ENCODE measurements at places on chromosomes 3 and 15.

DNA sequence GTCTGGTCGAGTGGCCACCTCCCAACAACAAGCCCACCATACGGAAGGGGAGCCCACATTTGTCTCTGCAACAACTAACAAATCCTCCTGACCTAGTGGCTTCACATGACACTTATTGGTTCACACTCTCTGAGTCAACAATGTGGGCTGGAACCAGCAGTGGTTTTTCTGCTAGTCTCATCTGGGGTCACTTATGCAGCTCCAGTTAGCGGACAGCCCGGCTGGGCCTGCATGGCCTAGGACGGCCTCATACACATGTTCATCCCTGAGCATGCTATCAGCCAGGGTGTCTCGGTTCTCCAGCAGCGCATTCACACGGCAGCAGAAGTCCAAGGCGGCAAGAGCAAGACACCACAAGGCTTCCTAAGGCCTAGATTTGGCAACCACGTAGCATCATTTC is 281.7 kb downstream of the XXYLT1 start:
- no peak for DNase-seq

DNA sequence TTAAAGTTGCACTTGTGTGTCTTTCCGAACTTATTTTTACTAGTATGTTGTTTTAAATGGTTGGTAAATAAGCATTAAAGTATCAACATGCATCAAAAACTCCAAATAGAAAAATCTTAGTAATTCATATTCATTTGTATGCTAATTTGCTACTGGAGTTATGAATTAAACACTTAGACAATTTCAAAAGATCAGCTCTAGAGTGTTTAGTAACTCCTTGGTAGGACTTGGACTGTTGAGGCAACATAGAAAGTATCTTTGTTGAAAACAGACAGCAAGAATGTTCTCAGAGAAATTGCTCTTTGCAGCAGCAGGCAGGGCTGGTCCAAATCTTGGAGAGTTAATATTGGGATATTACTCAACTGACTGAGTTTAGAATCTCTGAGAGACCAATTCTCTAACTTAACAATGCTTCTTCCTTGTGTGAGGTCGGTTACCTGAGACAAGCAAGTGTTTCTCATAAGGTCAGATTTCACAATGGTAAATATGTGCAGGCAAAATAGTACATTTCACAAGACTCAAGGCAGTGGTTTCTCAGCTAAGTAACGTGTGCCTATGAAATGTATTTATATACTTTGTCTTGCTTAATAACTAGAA is 147.8 kb upstream of the IL12A start:
- DNase-seq: no peak

DNA sequence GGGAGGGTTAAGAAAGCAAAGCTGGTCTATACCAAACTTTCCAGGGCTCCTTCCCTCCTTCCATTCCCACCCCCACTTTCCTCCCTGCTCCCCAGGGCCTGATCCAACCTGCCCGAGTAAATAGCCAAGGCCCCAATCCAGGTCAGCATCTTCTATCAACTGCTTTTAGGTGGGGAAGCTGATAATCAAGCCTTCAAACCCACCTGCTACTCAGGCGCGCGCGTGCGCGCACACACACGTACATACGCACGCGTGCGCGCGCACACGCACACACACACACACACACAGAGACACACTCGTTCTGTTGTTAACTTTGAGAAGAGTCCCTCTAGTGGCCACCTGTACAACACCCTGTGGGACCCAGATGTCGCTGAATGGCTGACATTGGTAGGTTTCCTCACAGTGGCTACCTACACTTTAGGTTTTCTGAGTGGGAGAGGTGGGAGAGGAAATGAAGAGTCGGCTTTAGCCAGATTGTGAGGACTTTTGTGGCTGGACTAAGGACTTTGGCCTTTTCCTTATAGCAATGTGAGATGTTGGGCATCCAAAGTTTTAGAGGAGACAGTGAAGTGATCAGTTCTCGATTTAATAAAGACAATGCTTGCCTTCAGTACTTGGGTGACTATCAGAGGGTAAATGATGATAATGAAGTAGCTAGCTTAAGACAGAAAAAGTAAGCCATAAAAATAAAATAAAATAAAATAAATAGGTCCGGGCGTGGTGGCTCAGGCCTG is 179.9 kb upstream of the C2CD4B start:
- DNase-seq: peak; percentile 5

- no peak for DNase-seq
Measured at GRCh38 chr3:144058713-144059112, 87.1 kb downstream of the DIPK2A start.

- DNase-seq: no peak
Measured at GRCh38 chr3:30231277-30232141, 374.9 kb upstream of the TGFBR2 start.

DNA sequence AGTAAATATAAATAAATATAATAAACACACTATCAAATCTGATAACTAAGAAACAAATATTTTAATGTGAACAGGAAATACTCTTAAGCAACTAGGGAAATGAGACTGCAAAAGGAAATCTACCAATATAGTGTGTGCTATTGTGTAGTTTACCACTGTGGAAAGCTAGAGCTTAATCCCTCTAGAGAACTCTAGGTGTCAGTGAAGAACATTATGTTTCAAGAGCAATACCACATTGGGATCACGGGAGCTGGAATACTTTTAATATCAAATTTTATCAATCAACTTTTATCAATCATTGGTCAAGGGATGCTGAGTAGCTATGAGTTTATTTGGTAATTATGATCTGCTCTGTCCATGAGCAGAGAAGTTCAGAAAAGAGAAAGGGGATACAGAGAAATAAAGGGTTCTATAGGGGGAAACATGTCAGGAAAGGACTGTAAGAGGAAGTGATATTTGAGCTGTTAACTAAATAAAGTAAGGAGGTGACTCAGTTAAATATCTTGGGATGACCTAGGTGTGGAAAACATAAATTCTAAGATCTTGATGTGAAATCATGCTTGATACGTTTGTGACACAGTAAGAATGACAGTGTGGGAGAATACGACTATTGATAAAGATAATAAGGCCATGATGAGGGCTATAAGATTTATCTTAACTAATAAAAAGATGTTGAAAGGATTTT is 762.2 kb upstream of the ALCAM start:
- no peak for DNase-seq

- no peak for DNase-seq
Measured at GRCh38 chr3:172848910-172849309, 98.4 kb downstream of the ECT2 start.

- DNase-seq: no peak
Measured at GRCh38 chr3:119630128-119630879, 30.1 kb downstream of the POPDC2 start.

DNA sequence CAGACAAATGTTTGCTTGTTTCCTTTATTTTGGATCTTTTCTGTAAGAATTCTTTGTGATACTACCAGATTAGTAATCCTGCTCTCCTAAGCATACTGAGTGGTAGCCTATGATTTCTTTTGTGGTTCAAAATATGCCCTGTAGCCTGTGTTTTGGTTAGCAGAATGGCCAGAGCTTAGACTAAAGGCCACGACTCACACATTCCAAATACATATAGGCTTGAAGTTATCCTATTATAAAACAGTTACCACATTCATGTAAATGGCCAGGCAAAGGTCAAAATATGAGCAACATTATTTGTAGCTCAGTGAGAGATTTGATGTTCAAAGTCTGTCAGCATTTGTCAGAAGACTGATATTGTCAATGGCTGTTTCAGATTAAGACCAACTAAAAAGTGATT is 84.5 kb downstream of the MITF start:
- no peak for DNase-seq

DNA sequence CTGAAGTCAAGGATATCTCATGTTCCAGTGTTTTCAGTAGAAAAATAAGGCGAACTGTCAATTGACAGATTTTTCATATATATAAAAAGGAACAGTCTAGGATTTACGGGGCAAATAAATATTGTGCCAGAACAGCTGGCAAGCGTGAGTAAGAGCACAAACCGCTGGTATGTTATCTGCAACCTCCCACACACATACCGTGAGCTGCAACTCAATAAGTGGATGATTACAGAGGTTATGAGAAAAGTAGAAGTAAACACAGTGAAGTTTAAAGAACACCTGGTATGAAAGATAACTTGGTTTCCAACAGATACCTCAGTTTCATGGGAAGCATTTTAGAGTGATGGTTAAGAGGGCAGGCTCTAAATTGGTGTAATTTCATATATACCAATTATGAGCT is 733.4 kb downstream of the TUSC7 start:
- DNase-seq: no peak

DNA sequence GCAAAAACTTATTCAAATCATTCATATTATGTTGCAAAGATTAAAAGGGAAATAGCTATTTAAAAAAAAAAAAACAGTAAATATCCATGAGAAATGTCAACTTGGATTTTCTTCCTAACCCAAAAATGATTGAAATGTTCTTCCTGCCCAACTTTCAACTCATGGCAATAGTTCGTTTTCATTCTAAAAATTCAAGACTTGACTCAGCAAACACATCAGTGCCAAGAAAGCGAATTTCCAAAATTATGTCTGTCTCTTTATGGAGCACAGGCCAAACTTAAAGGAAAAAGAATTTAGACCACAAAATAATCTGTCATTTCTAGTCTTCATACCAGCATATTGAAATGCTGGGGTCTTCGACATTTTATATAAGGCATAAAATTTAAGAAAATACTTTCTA is 63.7 kb downstream of the MAGI1 start:
- DNase-seq: no peak

DNA sequence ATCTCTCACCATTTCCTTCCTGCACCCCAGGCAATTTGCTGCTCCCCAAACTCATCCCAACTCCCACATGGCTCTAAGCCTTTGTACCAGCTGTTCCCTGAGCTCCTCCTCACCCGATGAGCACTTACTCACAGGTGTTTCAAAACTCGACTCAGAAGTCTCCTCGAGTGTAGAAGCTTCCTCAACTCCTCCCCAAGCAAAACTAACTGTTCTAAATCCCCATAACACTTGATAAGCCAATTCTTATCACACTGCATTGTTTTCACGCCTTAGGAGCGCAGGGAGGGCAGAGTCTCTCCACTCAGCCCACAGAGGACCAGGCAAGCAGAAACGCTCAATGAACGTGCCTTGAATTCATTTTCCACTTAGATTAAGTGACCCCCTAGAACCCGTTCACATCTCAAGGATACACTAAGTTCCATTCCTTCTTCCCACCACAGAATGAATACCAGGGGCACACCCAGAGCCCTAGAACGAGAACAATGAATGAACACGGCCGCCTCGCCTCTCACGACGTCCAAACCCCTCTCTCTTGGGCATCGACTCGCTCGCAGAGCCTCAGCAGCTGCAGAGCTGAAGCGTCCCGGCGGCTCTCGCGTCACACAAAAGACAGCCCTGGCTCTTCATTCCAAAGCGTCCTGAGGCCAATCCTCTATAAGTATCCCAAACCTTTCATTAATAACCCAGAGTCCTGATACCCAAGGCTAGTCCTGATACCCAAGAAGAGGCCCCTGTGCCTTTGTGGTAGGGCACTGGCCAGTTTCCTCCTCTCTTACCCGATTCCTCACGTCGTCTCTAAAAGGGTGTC is 1.1 kb downstream of the RAF1 start:
- DNase-seq: no peak

DNA sequence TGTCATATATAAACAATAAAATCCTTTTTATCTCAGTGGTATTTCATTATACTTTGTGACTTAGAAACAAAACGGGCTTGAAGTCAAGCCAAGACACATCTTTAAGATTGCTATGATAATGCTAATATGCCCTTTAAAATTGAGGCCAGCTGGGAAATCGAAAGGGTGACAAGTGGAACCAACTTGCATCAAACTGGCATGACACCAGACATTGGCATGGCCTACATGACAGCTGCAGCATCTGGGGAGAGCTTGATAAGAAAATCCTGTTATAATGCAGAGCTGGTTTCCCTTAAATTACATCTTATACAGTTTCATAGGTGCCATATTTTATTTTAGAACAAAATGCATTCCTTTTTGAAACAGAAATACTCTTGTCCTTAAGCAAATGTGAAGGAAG is 325.2 kb downstream of the ZBBX start:
- DNase-seq: peak; percentile 1

DNA sequence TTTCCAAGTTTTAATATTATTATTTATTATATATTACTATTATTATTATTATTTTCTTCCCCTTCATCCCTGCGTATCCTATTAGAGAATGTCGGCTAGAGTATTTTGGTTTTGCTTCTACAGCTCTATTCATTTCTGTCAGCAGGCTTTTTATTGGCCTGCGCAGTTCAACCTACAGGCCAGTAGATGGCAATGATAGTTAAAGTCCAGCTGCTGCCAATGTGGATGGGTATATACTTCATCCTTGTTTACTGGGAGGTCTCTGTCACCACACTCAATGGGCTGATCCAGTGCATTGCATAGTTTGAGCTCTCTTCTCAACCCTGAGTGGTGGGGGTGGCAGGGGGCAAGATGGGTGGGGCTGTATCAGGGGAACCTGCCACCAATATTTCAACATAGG is 799.8 kb downstream of the NSUN3 start:
- DNase-seq: no peak

- DNase-seq: no peak
Measured at GRCh38 chr15:31843426-31844055, 186.8 kb upstream of the CHRNA7 start.

- no peak for DNase-seq
Measured at GRCh38 chr3:128168836-128169235, 15.6 kb downstream of the EEFSEC start.

GRCh38 chr15:63436341-63436740 is 54.7 kb upstream of the CA12 start:
- no peak for DNase-seq

- no peak for DNase-seq
Measured at GRCh38 chr15:32981536-32981935, 213.0 kb downstream of the FMN1 start.

DNA sequence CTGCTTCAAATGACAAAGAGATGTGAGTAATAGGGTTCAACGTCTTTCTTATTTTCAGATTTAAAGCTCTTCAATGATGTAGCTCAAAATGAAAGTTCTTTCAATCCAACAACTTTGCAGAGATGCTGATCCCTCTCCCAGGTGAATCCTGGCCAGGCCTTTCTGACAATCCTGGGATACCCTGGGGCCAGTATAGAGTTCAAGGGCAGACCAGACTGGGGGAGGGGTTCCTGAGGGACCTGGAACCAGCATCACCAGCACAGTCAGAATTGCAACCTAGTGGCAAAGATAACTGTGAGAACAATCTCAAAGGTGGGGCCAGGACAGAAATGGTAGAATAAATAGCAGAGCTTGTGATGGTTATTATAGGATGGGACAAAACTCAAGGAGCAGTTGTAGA is 19.7 kb upstream of the NCK1 start:
- no peak for DNase-seq

GRCh38 chr3:157147099-157147803 is 12.7 kb downstream of the CCNL1 start:
- DNase-seq: no peak

- DNase-seq: no peak
Measured at GRCh38 chr3:194561306-194561974, 71.8 kb downstream of the TMEM44 start.

DNA sequence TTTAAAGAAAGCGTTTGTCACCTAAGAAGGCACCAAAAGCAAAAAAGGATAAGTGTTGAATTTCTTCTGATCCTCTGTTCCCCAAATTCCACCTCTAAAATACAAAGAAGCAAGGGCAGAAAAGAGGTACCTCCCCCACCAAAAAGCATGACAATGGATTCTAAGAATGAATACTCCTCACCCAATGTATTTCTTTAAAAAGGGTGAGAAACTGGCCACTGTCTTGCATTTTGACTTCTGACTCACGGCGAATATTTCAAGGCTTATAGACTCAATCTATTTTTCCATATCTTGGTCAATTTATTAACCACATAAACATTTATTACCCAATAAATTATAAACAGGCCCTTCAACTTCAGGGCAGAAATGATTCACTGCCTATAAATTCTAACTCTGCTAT is 131.1 kb downstream of the NR1I2 start:
- no peak for DNase-seq
